ENCODE measurements at places on chromosomes 16 and 17. TPM values are rescaled to one million over a fixed set of nuclear protein-coding genes. Genes with fewer than 3 reads are reported as not detected.
A peak's percentile ranks its signal among the peaks of the same experiment; 100 is the strongest.

Gene EFCAB5
- not detected for total RNA-seq

GRCh38 chr16:55465077-55465896 is 13.7 kb upstream of the MMP2 start:
- H3K27ac ChIP-seq, result no peak overlapping the region
- H3K36me3 ChIP-seq, result no peaks in the 10 kb centered on the region
- no peaks in the 10 kb centered on the region for H3K4me1 ChIP-seq
- no peak overlapping the region for H3K4me3 ChIP-seq

GRCh38 chr17:63358111-63358839 is 87.8 kb downstream of the CYB561 start:
- peaks cover 11% of the 10 kb centered on the region for H3K4me1 ChIP-seq
- DNase-seq, result no peak
- no peak overlapping the region for H3K27ac ChIP-seq
- H3K4me3 ChIP-seq, result no peak overlapping the region
- H3K36me3 ChIP-seq, result no peaks in the 10 kb centered on the region

Gene GLP2R
- 0.18 TPM for total RNA-seq

- H3K27ac ChIP-seq, result peak overlapping the region; percentile 31
- no peak overlapping the region for H3K4me3 ChIP-seq
- no peaks in the 10 kb centered on the region for H3K36me3 ChIP-seq
- no peak for DNase-seq
- peaks cover 8% of the 10 kb centered on the region for H3K4me1 ChIP-seq
These were observed 163.4 kb downstream of the LAT start for GRCh38 chr16:29148131-29148691.

Gene NPIPB2
- 6.2 TPM for total RNA-seq

GRCh38 chr17:73621685-73622084 is 22.6 kb downstream of the SDK2 start:
- no peaks in the 10 kb centered on the region for H3K36me3 ChIP-seq
- no peaks in the 10 kb centered on the region for H3K27me3 ChIP-seq
- no peak overlapping the region for H3K27ac ChIP-seq
- no peaks in the 10 kb centered on the region for H3K4me1 ChIP-seq
- H3K4me3 ChIP-seq, result no peak overlapping the region

- H3K4me3 ChIP-seq, result no peak overlapping the region
- no peak overlapping the region for H3K27ac ChIP-seq
- no peaks in the 10 kb centered on the region for H3K27me3 ChIP-seq
- no peak for DNase-seq
These were observed 313.2 kb upstream of the KCNJ16 start for GRCh38 chr17:69761767-69762321.

- H3K36me3 ChIP-seq, result no peaks in the 10 kb centered on the region
- H3K4me3 ChIP-seq, result no peak overlapping the region
- no peaks in the 10 kb centered on the region for H3K27me3 ChIP-seq
- no peak overlapping the region for H3K27ac ChIP-seq
- H3K4me1 ChIP-seq, result no peaks in the 10 kb centered on the region
- no peak for DNase-seq
These were observed 22.2 kb downstream of the ANKFY1 start for GRCh38 chr17:4241535-4241934.
